ENCODE measurements at places on chromosomes 7 and 10.

DNA sequence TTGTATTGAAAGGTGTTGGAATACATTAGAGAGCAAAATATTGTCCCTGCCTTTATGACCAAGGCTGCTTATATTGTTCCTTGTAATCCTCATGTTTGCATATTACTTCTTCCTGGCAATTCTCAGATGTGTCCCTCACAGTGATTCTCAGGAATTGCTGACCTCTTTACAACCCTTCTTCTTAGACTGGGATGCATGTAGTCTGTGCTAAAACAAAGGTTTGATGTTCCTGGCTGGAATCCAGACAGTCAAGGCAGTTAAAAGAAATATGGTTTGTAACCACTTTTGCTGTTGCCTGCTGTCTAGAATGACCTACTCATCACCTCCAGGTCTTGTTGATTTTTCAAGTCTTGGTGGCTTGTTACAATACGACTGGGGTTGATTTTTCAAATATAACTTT is 367.6 kb downstream of the HGF start:
- no peak for DNase-seq

- no peak for DNase-seq
Measured at GRCh38 chr10:10804061-10804460, 213.6 kb upstream of the CELF2 start.

DNA sequence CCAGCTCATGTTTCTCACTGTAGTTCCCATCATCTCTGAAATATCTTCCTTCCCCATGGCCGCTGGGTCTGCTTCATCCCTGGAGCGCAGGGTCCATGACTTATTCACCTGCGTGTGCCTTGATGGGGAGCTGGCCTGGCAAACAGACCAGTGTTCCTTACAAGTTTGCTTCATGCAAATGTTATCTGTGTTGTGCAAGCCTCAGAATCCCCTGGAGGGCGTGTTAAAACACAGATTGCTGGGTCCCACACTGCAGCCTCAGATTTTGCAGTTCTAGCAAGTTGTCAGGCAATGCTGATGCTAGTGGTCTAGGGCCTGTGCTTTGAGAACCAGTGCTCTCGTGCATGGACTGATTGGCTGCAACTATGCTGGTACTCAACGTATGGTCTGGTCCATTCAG is 7.2 kb upstream of the DMBT1 start:
- DNase-seq = no peak

GRCh38 chr7:142871260-142872105 is 14.1 kb downstream of the TRPV6 start:
- DNase-seq = no peak

DNA sequence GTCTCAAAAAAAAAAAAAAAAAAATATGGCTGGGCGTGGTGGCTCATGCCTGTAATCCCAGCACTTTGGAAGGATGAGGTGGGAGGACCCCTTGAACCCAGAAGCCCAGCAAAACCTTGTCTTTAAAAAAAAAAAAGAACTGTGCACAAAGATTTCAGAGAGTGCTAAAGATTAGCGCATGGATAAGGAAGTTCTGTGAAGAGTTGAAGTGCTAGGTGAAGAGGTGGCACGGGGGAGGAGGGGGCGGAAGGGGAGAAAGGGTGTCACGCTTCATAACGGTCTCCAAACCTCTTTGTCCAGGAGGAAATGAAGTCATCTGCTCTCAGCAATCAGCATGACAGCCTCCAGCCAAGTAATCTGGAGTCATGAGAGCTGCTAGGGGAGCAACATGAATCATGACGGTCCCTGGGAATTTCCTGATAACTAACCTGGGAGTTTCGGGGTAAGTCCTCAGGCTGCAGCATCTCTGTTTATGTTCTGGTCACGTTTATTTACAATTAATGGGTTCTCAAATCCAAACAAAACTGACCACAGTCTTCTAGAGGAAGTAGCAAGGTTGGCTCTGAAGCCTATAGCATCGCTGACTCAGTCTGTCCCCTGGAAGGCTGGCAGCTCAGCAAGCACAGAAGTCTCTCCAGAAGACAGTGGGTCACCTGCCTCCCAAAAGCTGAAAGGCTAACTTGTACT is 1.9 kb upstream of the PLAU start:
- DNase-seq = peak; percentile 50

DNA sequence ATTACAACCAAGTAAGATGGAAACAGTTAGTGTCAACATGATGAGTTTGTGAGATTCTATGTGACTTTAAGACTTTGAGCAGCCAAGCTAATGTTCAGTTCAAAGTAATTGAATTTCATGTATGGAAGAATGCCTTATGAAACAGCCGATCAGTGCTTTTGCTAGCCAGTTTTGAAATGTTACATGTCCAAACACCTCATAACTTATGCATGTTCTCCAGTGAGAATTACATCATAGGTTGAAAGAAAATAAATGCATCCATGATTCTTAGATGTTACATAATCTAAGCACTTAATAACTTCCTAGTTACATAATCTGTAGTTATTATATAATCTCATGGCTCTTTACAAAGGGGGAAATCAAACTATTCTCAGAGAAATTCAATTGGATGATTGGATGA is 211.3 kb downstream of the BICC1 start:
- no peak for DNase-seq

All from trophoblast cell (in vitro differentiated cells and primary cell).